Left lobe of liver (tissue), 2 donors: ENCODE measurements at places on chromosomes 7 and 10. TPM values are rescaled to one million over a fixed set of nuclear protein-coding genes. Genes with fewer than 3 reads are reported as not detected.
A peak's percentile ranks its signal among the peaks of the same experiment; 100 is the strongest.

SLC29A4 gene
- 2.9 TPM for total RNA-seq

DNA sequence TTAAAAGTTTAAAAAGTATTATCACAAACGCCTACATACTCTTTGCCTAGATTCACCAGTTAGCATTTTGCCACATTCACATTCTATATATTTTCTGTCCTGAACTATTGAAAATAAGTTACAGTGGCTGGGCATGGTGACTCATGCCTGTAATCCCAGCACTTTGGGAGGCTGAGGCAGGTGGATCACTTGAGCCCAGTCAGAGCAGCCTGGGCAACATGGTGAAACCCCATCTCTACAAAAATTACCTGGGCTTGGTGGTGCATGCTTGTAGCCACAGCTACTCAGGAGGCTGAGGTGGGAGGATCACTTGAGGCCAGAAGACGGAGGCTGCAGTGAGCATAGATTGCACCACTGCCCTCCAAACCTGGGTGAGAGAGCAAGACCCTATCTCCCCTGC, 5.3 kb downstream of the ARPC1A start:
- DNase-seq: no peak

- DNase-seq: no peak
These were observed 17.2 kb upstream of the MPP7 start for GRCh38 chr10:28320090-28320489.

NEURL1 gene
- 1.7 TPM for total RNA-seq

DNA sequence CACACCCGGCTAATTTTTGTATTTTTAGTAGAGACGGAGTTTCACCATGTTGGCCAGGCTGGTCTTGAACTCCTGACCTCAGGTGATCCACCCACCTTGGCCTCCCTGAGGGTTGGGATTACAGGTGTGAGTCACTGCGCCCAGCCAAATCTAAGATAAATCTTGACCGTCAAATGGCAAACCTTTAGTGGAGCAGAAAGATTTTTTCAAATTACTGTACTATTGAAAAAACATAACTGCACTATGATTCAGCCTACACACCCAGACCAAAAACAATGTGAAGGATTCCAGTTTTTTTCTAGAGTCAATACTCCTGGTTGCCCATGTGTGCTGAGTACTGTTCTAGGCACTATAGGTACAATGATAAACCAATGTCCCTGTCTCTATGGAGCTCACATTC, 33.9 kb upstream of the SVIL start:
- no peak for DNase-seq

GRCh38 chr7:55534262-55534915, 37.9 kb downstream of the VOPP1 start:
- no peak for DNase-seq

DNA sequence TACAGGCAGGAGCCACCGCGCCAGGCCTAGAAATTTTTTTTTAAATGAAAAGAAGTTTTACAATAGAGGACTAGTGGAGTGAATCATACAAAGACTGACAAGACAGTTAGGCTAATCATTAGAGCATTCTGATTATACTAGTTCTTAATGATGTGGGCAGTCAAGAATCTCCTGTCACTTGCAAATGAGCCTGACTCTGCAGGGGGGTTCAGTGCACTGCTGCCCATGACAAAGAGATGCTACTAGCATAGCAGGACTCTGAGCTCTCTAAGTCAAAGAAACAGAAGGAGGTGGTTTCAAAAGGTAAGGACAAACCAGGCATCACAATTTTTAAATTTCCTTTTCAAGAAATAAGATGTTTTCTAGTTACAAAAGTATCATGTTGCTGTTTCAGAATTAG, 59.0 kb downstream of the CCDC6 start:
- DNase-seq: no peak

DNA sequence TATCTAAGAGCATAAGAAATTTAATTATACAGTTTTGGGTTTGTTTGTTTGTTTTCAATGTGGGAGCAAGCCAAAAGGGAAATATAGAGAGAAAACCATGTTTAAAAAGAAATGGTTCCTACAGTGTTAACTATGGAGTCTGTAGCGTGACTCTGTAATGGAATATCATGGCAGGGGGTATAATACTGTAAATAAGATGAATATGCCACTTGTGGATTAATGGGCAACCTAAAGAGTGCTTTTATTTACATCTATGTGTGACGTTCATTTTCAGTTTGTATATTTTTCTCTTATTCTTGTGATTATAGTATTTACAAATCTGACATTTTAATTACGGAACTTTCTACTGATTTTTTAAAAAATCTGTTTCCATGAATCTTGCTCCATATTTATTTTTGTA, 95.9 kb downstream of the POLL start:
- DNase-seq: no peak

GRCh38 chr7:142887282-142888015, 1.9 kb upstream of the TRPV6 start:
- peak; percentile 6 for DNase-seq

DNA sequence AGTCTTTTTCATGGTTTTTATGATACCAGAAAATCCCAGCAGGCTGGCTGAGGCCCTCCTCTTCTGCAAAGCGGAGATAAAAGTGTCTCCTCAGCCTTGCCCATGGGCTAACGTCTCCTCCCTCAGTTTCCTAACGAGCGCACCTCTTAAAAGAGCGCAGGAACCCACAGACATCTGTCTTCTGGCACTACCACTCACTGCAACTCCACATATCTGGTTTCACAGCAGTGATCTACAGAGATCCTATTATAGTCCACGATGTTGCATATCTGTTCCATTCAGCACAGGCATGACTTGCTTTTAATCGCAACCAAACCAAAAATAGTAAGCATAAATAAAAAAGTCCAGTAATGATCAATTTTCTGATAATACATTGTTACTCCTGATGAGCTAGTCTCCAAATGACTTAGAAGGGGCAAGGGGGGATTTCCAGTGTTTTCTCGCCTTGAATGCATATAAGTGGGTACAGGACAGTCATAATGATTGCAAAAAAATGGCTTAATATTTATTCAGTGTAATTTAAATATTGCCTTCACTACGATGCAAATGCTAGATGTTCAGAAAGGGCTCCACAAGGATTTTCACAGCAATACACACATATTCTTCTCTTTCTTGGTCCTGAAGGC, 20.9 kb downstream of the ANKRD22 start:
- no peak for DNase-seq

DNA sequence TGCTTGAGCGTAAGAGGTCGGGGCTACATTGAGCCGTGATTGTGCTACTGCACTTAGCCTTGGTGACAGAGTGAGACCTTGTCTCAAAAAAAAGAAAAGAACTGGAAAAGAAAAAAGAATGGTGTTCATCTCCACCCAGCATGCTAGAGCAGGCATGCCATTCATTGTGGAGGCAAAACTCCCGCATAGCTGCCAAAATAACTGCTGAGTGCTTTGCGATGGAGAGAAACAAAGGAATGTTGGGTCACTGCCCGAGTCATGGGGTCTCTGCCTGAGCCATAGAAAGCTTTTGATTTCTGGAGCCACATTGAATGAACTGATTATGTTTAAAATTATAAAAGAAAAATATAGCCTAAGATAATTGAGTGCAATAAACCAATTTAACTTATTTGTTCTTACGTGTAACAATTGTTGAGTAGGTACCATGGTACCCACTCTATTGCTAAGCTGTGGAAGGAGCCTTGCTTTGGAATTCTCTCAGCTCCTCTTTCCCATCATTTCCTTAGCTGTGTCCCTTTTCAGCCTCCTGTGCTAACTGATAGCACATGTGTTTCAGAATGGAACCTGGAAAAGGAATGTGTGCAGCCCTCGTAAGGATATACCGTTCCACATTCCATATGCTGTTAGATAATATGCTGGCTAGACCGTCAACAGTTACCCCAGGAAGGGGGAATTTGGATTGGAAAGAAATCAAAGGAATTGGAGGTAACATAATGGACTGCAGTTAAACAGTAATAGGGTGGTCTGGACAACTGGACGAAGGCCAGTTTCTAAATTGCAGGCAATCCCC, 99.0 kb downstream of the KIAA1217 start:
- no peak for DNase-seq

- no peak for DNase-seq
These were observed 352.7 kb upstream of the SEMA3A start for GRCh38 chr7:84547331-84547730.

GRCh38 chr7:44748948-44749731, 493 bp downstream of the ZMIZ2 start:
- no peak for DNase-seq

DNA sequence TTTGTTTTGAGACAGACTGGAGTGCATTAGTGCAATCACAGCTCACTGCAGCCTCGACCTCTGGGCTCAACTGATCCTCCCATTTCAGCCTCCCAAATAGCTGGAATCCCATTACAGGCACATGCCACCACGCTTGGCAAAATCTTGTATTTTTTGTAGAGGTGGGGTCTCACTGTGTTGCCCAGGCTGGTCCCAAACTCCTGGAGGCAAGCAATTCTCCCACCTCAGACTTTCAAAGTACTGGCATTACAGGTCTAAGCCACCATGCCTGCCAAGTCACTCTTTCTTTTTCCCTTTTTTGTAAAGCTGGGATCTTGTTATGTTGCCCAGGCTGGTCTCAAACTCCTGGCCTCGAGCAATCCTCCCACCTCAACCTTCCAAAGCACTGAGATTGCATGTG, 8.3 kb upstream of the NPC1L1 start:
- DNase-seq: no peak

BICC1 gene
- total RNA-seq: 1.6 TPM

- no peak for DNase-seq
These were observed 305.8 kb downstream of the PLXNA4 start for GRCh38 chr7:132270517-132270916.

- peak; percentile 72 for DNase-seq
These were observed 1.3 kb upstream of the ITPRIP start for GRCh38 chr10:104339469-104340110.

SRRM3 gene
- total RNA-seq: 0.20 TPM

- peak; percentile 72 for DNase-seq
These were observed 67.4 kb downstream of the HHEX start for GRCh38 chr10:92757066-92757710.

DNA sequence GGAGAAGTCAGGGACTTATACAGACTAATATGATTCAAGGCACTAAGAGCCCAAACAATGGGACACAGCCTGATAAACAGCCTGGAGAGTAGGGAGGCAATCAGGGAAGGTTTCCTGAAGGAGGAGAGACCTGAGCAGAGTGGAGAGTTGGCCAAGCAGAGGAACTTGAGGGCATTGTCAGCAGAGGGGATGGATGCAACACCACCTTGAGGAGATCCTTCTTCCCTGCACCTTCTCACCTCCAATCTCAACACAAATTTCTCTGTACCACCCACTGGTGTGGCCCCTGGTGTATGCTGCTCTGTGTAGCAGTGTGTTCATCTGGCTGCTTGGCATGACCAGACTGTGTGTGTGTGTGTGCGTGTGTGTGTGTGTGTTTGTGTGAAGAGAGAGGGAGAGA, 146.2 kb downstream of the WDR11 start:
- no peak for DNase-seq

DNA sequence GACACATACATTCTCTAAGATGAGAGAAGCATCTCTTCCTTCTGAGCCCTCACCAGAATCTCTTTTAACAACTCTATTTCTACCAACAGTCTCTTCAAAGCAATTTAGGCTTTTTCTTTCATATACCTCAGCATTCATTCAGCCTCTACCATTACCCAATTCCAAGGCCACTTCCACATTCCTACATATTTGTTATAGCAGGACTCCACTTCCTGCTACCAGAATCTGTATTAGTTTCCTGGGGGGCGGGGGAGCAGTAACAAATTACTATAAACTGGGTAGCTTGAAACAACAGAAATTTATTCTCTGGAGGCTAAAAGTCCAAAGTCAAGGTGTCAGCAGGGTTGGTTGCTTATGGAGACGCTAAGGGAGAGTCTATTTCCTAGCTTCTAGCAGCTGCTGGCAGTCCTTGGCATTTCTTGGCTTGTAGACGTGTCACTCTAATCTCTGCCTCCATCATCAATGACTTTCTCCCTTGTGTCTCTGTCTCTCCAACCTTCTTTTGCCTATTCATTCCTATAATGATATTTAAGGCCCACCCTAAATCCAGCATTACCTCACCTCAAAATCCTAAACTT, 7.4 kb downstream of the PRPS1L1 start:
- no peak for DNase-seq

DNA sequence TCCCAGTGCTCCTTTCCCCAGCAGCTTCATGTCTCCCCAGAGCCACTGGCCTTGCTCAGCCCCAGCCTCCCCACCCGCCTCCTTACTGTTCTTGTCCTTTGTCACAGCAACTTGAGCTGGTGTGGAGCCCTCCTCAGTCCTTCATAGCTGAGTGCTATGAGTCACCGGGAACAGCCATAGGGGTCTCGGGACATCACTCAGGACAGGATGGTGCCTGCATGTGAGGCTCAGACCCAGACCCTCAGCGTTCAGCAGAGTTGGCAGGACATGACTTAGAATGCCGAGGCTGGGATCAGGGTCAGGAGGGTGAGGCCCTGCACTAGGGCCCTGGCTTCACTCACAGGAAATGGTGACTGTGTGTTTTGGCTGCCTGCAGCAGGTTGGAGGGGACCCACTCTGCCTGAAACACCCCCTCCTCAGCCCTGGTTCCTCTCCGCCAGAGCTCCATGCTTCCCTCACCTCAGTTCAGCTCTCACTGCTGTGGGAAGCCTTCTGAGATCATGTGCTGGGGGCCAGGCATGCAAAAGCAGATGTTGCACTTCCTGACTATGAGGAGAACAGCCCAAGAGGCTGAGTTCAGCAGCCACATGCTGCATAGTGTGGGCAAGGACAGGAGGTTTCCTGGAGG, 40.7 kb upstream of the GJD4 start:
- DNase-seq: no peak

DNA sequence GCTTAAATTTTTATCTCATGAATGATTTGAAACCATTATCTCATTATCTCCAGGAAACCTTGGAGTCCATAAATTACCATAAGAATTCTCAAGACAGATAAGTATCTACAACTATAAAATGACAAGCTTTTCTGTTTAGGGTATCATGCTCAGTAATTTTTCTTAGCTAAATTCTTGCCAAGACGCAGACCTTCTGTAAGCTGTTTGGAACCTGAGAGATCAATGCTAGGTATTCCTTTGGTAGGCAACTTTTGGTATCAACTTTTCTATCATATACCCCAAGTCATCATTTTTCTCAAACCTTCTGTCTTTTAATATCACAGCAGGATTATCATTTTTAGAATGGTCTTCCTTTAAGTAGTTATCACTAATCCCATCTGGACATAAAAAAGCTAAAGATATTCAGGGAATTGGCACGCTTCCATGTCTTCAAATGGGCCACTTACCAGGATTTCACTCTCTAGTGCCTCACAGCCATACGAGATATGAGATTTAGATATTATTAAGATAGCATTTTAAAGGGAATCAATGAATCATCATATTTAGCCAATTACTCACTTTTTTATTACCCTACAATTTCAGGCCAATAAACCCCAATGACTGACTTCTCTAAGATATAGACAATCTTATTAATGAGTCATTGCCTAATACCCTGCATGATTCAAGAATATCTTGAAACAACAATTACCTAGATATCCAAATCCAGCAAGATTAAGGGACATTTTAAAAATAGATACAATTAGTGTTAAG, 544.1 kb downstream of the HTR7 start:
- no peak for DNase-seq

DNA sequence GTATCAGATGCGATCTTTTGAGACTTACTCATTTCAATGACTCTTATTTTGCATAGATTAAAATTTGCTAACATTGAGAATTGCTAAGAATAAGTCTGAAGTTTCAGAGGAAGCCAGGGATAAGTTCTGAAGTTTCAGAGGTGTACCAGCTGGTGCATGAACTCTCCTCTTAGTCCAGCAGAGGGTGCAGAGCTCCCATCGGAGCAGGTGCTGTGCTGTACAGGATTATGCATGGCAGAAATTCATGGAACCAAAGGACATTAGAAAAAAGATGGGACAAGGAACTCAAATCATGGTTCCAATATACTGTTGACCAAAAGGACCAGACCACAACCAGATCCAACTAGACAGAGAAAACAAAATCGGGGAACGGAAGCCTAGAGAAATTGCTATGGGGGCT, 41.9 kb downstream of the MGAM2 start:
- DNase-seq: no peak

GRCh38 chr7:92588561-92588960, 1.6 kb downstream of the FAM133B start:
- DNase-seq: no peak
